ENCODE measurements at places on chromosomes 5 and 9.

- DNase-seq = no peak
These were observed 40.4 kb upstream of the SYNPO start for GRCh38 chr5:150599917-150600511.

DNA sequence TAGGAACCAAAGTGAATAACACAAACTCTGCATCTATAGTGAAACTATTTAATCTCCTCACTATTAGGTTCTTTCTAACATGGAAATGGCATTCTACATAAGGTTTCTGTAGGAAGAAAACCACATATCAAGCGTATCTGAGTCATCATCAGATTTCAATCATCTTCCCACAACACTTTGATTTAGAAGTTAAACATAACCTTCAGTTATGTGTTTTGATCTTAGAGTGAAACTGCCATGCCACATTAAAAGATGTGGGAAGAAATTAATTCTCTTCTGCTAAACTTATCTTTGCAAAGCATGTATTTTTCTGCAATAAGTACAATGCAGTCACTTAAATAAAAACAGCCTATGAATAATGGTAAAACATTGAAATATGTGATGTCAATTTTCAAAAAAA is 55.0 kb downstream of the MEF2C start:
- DNase-seq = no peak

DNA sequence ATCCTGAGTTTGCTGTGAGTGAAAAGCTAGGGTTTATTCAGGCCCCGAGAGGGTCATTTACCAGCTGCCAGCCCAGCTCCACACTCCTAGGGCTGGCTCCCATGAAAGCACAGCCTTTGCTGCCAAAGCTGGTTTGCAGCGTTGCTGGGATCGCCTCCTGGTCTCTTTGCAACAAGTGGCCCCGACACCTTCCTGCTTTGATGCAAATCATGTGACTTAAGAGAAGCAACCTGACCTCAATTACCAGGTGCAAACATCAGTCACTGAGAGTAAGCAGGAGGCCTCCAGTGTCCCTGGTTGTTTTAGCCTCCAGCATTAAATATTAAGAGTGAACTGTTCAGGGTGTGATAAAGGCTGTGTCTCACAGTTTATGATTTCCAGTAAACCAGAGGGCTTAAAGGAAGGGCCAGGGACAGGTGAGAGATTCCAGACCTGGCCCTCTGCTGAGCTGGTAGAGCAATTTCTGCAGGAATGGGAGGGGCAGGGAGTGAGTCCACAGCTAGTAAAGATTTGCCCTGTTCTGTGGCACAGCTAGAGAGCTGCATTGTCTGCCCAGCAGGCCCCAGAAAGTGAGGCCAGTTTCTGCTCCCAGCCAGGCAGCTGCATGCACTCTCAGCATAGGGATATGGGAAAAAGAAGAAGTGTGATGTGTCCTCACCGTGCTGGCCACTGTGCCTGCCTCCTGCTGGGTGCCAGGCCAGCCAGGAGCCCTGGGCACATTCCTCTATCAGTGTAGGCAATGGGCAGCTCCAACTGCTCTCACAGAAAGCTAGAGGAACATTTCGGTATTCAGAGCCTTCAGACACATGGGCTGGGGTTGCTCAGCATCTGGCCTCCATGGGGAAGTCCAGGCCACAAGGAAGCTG is 58.0 kb downstream of the SLC22A5 start:
- peak; percentile 29 for DNase-seq

DNA sequence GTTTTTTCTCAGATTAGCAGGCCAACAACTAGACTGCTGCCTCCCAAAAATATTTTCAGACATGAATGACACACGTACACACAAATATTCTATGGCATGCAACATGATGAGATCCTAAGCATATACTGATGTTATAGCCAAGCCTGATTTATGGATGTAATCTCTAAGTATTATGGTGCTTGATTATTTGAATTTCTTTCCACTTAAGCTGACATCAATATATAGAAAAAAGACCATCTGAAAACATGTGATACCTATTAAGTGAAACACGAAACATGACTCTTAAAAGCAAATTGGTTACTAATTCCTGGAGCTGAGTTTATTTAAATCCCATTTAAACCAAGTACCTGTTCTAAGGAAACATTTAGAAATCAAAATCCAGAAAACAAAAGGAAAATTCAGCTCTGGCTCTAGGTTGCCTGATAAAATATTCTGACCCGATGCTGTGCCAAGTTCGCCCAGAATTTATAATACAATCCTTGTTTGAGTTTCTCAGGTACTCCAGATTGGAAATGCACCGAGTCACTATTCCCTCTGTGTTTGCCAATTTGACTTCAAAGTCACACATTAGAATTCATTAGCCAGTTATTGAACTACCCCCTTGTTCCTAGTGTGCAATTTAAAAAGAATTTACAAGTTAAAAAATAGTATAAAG is 548.6 kb downstream of the CSNK1G3 start:
- DNase-seq = no peak

GRCh38 chr9:88574953-88575352 is 40.0 kb downstream of the NXNL2 start:
- DNase-seq = no peak

DNA sequence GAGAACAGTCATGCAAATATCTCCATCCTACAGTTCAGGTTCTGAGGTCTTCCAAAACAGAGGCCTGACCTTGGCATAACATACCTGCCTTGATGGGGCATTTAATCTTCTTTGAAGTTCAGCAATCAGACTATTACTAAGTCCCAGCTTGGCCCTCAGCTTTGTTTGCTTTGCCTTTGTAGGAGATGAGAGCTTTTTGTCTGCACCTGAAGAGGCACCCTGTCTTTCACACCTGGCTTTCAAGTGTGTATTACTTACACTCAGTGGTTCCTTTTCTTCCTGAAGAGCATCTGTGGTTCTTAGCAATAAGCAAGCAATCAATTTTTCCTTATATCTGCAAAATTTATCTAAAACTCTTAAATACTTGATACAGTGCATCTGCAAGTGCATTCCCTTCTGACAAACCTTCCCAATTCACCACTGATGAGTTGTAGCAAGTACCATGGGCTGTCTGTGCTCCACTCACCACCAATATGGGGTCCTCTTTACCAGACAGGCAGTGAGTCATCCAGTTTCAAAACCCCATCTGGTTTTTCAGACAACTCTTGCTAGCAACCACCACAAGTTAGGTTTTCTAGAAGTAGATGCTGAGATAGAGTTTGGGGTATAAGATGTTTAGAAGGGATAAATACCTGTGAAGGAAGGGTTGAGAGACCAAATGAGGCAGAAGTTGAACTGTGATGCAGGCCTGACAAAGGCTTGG is 100.2 kb downstream of the HINT1 start:
- DNase-seq = no peak

DNA sequence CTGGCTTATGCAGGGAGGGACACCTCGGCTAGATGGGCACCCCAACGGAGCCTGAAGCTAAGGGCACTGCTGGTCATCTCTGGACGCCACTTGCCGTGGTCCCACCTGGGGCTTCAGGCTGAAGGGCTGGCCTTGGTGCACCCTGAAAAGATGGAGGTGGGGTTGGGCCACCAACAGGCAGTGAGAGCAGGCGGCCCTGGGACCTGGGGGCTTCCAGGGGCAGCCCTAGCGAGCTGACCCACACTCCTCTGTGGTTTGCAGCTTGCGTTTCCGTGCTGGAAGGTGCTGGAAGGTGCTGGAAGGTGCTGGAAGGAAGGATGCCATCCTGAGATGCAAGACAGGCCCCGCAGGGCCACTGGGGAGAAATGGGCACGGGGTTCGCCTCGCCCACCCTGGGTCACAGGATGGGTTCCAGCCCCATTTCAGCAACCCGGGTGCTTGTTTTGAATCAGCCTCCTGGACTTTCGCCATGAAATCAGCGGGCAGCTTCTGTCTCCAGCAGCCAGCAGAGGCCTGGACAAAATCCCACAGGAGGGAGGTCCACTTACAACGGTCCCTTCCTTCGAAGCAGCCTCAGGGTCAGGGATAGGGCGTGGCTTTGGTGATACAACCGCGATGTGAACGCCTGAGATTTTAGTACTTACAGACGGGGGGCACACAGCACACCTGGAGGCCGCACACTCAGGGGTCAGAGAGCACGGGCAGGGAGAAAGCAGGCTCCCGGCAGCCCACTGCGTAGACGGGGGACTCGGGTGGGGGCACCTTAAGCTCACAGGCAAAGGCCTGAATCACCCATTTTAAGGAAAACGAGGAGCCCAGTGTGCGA is 303.1 kb upstream of the IRX4 start:
- DNase-seq = no peak

DNA sequence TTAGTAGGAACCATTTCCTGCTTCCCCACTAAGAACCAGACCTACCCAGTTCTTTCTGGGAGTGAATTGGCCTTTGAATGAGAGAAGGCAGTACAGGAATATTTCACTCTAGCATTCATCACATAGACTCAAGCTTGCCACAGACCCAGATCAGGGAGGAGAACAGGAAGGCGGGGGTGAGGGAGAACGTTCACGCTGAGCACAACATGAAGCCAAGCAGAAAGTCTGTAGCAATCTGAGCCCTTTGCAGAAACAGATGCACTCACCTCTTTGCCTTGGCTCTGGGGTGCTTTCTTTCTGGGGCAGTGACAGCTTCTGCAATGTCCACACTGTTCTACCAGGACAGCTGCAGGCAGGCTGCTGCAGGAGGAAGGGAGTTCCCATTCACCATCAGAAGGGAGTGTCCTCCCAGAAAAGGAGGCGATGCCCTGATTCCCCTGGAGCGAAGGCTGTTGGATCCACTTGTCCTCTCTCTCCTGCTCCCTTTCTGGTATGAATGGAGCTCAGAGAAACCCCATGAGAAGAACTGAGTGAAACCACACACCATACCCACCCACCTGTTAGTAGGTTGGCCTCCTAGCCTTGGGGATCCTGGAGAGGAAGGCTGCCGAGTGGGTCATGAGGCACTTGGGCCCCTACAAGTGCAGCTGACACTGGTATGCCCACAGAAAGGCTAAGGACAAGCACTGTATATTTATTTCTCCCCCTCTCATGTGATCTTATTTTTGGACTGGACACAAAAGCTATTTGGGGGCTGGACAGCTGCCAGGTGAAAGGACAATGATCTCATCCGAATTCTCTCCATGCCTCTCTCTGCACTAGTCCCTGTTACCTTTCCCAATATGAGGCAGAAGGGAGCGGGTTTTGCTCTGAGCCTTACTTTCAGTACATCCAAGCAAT is 11.7 kb upstream of the FGF1 start:
- DNase-seq = no peak

- DNase-seq = no peak
These were observed 5.1 kb downstream of the TMEM245 start for GRCh38 chr9:109114670-109115069.

- no peak for DNase-seq
These were observed 41.8 kb upstream of the KDM4C start for GRCh38 chr9:6715755-6716643.

DNA sequence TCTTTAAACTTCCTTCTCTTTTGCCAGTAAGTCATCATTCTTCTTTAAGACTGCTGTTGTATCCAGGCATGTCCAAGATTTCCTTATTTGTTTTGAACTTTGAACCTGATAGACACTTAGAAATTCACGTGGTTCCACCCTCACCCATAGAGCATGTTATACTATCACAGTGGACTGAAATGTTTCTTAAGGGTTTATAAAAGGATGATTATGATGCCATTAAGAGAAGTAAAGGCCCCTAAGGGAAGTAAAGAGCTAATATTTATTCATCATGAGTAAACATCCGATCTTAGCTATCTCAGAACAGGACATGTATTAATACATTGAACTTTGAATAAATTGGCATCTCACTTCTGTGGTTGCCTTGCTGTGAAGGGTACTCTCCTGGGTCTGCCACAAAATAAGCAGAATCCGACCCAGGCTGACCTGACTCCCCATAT is 49.8 kb downstream of the PRKACG start:
- DNase-seq = no peak

DNA sequence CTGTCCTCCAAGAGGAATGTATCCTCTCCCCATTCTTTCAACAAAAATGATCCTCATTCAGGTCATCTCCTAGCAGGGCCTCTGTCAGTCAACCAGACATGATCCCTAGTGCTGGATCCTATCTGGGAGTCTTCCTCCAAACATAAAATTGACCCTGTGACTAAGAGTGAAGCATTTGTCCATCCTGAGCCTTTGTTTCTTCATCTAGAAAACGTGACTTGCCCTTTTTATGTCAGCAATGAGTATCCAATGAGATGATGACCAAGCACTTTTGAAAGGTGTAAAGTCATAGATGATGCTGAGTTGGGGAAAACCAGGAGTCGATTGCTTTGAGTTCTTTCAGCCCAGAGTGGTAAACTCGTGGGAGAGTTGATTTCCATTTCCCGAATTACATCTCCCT is 143.3 kb downstream of the CMYA5 start:
- DNase-seq = no peak

DNA sequence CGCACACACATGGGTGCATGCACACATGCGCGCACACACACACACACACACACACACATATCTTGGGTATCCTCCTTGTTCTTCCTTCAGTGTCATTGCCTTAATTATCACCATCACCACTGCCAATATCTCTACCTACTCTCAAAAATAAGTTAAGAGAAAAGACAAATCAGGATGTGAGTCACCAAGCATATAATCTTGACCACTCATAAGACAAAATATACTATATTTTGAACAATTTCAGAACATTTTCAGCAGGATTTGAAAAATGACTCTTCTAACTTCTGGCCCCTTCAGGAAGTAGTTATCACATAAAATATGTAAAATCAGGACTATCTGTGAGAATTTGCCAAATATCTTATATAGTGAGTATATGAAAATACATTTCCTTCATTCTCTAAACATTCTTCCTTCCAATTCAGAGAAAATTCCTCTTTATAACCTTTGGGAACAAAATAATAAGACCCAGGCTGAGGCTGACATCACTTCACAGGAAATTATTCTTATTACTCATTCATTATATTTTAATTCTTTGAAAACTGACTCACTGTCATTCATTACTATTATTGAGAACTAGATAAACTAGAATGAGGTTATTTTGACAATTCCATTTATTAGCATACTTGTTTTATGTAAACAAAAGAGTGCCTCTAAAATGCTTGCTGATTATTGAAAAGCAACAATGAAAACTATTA is 772.0 kb upstream of the ACO1 start:
- no peak for DNase-seq

- no peak for DNase-seq
These were observed 266.8 kb downstream of the SEMA5A start for GRCh38 chr5:9278921-9279603.

DNA sequence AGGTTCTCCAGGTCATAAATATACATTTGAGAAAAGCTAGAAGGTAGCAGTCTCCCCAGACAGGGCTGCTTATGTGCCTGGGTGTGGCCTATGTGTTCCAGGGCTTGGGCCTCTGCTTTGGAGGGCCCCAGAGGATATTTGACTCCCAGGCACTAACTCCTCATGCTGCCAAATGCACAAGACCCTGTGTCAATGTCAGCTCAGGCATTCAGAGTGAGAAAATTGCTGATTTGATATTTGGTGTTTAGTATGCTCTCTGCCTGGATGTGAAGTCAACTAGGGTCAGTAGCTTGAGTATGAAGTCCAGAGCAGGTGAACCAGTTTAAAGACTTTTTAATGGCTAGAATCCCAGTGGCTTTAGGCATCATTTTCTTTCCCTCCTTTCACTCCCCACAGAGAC is 57.5 kb upstream of the IL7R start:
- no peak for DNase-seq

DNA sequence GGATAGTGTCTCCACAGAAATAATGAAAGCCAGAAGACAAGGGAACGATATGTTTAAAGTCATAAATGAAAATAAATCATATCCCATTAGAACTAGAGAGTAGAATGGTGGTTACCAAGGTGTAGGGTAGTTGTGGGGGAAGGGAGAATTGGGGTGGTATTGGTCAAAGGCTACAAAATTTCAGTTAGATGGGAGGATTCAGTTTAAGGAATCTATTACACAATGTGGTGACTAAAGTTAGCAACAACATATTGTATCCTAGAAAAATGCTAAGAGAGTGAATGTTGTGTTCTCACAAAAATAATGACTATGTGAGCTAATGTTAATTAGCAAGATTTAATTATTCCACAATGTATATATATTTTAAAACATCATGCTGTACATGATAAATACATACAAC is 27.8 kb upstream of the LARP1 start:
- DNase-seq = no peak
